ENCODE measurements at places on chromosomes 12 and 14.

DNA sequence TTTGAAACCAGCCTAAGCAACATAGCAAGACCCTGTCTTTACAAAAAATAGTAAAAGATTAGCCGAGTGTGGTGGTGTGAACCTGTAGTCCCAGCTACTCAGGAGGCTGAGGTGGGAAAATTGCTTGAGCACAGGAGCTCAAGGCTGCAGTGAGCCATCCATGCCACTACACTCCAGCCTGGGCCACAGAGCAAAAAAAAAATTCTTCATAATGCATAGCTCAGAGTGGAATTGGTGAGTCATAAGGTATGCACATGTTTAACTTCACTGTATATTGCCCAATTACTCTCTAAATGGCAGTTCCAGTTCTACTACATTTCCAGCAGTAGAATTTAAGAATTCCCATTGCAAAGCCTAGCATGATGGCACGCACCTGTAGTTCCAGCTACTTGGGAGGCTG, 26.8 kb upstream of the CLIP1 start:
- no peak for DNase-seq

GRCh38 chr12:57836442-57837375, 9.8 kb downstream of the CTDSP2 start:
- no peak for DNase-seq

DNA sequence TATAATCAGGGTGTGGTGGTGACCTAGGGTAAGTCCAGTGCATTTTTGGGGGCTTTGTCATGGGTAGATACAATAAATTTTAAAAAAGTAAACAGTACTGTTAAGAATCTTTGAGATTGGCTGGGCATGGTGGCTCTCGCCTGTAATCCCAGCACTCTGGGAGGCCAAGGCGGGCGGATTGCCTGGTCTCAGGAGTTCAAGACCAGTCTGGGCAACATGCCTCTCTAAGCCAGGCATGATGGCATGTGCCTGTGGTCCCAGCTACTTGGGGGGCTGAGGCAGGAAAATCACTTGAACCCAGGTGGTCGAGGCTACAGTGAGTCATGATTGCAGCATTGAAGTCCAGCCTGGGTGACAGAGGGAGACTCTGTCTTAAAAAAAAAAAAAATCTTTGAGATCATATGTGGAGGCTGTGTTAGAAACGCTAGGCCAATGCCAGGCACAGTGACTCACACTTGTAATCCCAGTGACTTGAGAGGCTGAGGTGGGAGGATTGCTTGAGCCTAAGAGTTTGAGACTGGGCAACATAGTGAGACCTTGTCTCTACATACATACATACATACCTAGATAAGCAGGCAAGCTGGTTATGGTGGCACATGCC, 67.7 kb downstream of the PRKCH start:
- no peak for DNase-seq

GRCh38 chr14:103561381-103562178, 877 bp downstream of the BAG5 start:
- peak; percentile 16 for DNase-seq

GRCh38 chr12:6378709-6379472, 3.5 kb upstream of the SCNN1A start:
- DNase-seq: no peak

DNA sequence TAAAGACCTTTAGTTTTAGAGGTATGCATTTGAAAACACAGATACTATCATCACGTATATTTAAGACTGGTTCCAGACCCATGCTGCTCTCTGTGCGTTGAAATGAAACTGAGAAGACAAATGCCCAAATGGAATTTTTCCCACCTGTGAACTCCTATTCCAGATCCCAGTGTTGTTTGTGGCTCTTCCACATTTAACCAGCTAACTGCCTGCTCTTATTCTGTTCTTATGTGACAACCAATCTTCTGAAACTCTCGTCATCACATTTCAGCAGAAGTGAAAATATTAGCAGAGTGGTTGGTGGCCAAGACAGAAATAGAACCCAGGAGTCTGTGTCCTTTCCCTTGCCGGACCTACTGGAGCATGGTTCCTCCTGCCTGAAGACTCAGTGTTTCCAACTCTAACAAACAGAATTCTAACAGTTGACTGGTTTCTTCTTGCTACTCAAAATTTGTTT, 460.2 kb downstream of the RAD51B start:
- DNase-seq: no peak

Data from stimulated activated CD8-positive, alpha-beta memory T cell treated with anti-CD3 and anti-CD28 coated beads, Interleukin-4, amount 100 ng/mL, for 24 hours (primary cell).